Keratinocyte (primary cell): ENCODE measurements at places on chromosomes 3 and 15.

DNA sequence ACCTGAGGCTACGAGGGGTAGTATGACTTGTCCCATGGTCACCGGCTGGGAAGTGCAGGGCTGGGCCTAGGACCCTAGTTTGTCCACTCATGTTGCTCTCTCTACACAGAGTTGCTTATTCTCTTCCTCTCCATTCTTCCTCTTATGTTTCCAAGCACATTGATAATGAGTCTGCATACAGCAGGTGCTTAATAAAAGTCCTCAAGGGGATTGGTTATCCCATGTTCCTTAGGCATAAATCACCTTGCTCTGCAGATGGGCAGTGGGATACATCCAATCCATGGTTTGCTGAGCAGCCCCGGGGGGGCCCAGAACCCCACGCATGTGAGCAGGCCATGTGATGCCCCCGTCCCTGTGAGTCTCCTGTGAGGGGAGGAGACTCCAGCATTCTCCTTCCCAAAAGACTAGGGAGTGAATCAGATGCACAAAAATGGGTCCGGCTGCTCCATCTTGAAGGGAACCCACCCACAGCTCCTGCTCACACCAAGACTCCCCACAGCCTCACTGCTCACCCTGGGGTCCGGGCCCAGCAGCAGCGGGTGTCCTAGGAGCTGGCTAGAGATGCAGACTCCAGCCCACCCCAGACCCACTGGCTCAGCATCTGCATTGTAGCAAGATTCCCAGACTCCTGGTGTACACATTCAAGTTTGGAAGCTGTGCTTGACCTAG lies 139.9 kb downstream of the NUP210 start:
- DNase-seq = no peak

GRCh38 chr15:100775581-100776185 lies 103.9 kb upstream of the ALDH1A3 start:
- DNase-seq = no peak

DNA sequence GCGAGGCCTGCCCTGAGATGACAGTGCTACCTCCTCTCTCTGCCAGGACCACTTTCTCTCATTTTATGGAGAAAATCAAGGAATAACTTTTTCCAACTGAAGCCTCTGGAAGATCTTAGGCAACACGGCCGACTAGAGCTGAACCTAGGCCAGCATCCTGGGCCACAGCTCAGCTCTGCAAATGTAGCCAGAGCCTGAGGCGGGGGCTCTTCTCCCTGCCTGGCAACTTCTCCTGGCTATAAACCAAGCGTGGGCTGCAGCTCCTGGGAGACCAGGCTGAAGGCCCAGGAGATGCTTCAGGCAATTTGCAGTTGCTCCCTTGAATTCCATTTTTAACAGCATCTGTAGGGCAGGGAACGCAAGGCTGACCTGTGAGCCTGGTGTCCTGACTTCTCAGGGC lies 74.9 kb downstream of the CEMIP start:
- DNase-seq = no peak

GRCh38 chr15:27730868-27731267 lies 368.2 kb downstream of the OCA2 start:
- DNase-seq = no peak

- no peak for DNase-seq
Measured at GRCh38 chr3:71611099-71611498, 27.6 kb upstream of the FOXP1 start.

GRCh38 chr3:169980055-169980454 lies 13.4 kb downstream of the SEC62 start:
- no peak for DNase-seq

GRCh38 chr15:65099336-65099735 lies 15.7 kb downstream of the UBAP1L start:
- no peak for DNase-seq

GRCh38 chr15:67290319-67290718 lies 35.7 kb downstream of the IQCH start:
- no peak for DNase-seq

- DNase-seq = no peak
Measured at GRCh38 chr15:65857718-65858402, 11.4 kb upstream of the RAB11A start.

DNA sequence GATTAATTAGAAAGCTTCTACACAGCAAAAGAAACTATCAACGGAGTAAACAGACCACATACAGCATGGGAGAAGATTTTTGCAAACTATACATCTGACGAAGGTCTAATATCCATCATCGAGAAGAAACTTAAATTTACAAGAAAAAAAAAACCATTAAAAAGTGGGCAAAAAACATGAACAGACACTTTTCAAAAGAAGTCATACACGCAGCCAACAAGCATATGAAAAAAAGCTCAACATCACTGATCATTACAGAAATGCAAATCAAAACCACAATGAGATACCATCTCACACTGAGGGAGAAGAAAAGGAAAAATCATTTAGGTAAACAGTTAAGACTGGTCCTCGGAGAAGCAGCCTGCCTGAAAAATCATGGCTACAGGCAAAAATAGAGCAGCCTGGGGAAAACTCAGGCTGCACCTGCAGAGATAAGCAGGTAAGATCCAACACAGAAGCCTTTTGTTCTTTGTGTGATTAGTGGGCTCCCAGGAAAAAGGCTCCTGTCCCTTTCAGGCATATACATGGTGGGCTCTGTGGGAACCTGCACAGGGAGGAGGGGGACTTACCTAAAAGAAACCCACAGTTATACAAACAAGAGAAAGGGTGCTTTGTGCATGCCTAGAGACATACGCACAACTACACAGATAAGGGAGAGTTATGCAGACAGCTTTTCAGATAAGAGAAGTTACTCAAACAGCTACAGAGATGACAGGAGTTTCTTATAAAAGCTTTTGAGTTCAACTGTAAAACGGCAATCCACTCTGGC lies 49.3 kb downstream of the C3orf70 start:
- no peak for DNase-seq

DNA sequence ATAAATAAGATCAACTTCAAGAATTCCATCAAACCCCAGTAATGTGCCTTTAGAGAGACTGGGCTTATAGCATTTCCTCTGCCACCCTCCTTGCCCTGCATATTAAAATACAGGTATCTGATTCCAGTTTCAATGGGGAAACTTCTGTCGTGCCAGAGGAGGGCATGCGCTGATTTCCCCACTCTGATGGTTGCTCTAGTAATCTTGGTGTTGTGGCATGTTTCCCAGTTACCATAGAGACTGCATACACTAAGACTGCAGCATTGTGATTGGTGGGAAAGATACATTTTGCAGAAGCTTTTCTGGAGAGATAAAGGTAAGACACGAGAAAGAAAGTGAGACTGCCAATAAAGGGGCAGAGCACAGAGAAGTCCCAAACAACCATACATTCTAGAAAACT lies 225.6 kb downstream of the TIGIT start:
- DNase-seq = no peak

GRCh38 chr15:98713585-98714001 lies 65.3 kb downstream of the IGF1R start:
- DNase-seq = no peak

GRCh38 chr3:62653796-62654195 lies 221.4 kb downstream of the CADPS start:
- no peak for DNase-seq

DNA sequence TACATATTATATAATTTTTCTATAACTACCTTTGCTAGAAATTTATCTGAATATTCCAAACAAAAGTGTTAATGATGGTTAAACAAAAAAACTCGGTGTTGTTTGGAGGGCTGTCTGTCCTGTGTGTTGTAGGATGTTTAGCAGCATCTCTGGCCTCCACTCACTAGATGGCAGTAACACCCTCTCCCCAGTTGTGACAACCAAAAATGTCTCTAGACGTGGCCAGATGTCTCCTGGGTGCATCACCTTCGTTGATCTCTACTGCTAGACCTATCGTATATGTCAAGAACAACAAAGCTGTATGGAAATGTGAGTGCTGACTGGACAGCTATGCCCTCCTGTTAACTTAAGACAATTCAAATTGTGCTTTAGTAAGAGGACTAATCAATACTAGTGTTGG lies 14.1 kb downstream of the ANKRD34C start:
- DNase-seq = no peak
